A673 (cell line): ENCODE measurements at places on chromosomes 11 and 22. TPM values are rescaled to one million over a fixed set of nuclear protein-coding genes. Genes with fewer than 3 reads are reported as not detected.

Gene MS4A8
- 1.4 and 1.5 TPM in 2 replicates for total RNA-seq

DNA sequence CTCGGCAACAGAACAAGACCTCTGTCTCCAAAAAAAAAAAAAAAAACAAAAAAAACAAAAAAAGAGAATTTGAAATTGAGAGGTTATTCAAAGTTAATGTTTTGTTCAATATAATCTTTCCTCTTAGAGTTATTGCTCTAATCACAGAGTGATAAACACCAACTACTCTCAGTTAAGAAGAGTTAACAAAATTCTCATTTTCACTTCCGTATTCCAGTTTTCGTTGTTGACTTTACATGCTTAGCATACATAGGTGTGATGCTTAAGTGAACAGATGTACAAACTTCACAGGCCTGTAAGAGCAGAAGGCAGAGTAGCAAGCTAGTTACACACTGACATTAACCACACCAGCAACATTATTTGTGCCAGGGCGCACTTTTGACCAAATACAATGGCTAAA, 12.3 kb downstream of the EIF4ENIF1 start:
- no peak for DNase-seq

DNA sequence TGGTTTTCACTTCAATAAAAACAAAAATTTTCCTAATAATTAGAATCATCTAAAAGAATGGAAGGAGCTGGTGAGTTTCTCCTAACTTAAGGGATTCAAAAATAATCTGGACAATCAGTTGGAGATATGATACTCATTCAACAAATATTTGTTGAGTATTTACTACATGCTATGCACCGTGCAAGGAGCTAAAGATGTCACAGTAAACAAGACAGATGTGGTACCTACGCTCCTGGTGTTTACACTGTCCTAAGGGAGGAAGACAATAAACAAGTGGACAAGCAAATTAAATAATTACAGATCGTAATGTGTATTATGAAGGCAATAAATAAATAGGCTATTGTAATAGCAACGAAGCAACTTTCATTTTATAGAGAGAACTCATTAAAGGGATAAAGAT, 9.9 kb upstream of the SPON1 start:
- DNase-seq, result no peak

GRCh38 chr11:34255101-34255500, 102.7 kb downstream of the ABTB2 start:
- DNase-seq, result no peak

Gene NUP98
- total RNA-seq, result 74.8 and 82.4 TPM in 2 replicates

Gene TRMT112
- total RNA-seq, result 254 and 270 TPM in 2 replicates

DNA sequence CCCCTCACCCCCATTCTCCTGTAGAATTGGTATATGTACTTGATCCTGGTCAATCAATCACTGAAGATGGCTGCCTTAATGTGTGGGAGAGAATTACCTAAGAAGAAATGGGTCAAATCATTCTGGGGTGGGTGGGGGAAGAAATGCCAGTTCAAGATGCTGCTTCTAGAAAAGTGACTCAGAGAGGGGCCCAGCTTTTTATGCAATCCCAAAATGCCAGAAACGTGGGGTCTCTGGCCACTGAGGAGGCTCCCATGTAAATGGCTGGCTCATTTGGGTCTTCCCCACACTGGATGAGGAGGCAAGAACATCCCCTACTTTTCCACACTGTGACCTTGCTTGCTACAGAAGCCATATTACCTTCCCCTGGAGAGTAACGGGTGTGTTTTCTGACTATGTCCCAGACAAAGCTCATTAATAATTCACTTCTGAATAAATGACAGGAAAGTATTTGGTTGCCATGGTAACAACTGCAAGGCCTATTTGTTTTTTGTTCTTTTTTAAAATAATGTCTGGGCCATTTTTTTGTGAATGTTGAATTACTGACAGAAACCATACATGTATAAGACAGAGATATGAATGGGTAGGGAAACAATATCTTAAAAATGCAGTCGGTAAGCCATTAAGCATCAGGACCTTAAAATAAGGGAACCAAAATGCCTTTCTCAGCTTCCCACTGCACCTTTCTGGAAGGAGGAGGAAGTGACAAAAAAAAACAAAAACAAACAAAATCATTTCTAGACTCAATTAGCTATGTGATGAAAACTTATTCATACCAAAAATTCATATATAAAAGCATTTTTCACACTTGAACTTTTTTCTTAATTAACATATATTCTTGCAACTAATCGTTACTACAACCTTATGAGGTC, 32.0 kb downstream of the SLC1A2 start:
- DNase-seq, result peak; percentile 35

- DNase-seq, result no peak
These were observed 564 bp upstream of the ANO1 start for GRCh38 chr11:70077411-70078094.

DNA sequence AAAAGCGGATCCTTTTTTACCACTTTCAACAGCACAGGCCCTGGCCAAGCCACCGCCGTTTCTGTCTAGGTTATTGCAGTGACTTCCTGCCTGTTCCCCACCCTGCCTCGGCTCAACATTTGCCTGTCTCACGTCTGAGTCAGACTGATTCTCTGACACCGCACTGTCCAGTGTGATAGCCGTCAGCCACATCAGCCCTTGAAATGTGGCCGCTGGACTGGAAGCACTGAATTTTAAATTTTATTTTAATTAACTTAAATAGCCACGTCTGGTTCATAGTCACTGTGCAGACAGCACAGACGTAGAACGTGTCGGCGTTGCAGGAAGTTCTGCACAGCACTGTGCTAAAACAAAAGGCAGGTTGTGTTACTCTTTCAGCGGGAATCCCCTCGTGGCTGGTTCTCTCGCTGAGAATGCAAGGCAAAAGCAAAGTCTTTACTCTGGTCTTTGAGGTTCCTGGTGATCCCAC, 56.3 kb upstream of the ADSL start:
- DNase-seq, result no peak

DNA sequence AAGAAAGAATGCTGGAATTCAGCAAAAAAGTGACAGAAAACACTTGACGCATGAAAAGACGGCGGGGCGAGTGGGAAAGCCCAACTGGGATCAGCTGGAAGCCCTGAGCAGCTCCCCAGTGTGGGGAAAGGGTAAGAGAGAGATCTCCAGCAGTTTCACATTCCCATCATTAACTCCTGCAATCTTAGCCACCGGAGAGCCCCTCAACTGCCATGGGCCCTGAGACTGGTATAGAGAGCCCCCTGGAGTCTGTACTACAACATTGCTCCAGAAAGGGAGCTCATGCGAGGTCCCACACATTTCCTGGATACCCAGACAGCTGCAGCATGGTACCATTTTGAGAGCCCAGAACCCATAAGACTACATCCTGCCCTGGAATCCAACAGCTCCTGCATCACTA, 31.1 kb downstream of the MRGPRX4 start:
- DNase-seq, result peak; percentile 58

- DNase-seq, result no peak
These were observed 32.4 kb upstream of the ARHGAP32 start for GRCh38 chr11:129224538-129224937.

DNA sequence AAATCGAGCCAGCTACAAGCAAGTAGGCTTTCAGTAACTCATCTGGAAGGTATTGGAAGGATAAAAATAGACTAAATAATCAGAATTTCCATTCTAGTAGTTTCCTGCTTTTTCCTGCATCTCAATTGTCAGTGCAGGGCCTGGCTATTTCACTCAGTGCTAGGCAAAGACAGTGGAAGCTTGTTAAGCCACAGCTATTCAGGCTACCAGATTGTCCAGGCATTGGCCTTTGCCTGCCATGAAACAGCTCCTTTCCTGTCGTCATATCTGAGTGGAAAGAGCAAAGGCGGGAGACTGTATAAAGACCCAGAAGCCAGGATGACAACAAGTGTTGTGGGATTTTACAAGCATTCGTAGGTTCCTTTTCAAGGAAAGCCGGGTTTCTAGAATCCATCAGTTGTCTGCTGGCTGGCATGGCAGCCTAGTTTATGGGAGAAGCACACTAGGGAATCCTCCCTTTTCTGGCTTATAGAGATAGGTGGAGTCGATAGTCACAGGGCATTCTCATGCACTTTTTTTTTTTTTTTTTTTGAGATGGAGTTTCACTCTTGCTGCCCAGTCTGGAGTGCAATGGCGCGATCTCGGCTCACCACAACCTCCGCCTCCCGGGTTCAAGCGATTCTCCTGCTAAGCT, 2.0 kb upstream of the TNRC6B start:
- DNase-seq, result no peak

DNA sequence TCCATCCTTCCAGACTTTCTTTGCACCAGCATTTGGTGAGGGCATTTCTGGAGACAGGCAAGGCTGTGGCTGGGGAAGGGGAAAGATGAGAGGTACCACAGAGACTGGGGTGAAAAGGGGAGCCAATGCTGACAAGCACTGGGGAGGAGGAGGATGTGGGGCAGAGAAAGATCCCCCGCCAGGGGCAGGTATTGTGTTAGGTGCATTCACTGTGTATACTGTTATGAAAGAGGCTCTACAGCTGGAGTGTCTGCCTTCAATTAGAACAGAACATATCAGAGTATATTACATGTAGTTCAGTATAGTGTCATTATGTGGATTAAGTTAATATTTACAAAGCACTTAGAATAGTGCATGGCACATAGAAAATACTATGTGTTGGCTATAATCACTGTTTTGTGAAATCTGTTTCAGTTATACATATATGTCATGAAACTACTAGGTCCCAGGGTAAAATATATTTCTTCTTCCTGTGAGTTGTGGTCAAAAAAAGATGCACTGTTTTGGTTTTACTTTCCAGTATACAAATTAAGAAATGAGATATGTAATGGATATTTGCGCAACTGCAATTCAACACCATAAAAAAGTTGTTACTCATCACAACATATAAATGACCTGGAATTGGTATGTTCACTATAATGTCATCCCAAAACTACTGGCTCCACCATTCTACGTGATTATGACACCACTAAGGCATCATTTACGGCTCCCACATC, 8.4 kb downstream of the MSANTD2 start:
- no peak for DNase-seq

DNA sequence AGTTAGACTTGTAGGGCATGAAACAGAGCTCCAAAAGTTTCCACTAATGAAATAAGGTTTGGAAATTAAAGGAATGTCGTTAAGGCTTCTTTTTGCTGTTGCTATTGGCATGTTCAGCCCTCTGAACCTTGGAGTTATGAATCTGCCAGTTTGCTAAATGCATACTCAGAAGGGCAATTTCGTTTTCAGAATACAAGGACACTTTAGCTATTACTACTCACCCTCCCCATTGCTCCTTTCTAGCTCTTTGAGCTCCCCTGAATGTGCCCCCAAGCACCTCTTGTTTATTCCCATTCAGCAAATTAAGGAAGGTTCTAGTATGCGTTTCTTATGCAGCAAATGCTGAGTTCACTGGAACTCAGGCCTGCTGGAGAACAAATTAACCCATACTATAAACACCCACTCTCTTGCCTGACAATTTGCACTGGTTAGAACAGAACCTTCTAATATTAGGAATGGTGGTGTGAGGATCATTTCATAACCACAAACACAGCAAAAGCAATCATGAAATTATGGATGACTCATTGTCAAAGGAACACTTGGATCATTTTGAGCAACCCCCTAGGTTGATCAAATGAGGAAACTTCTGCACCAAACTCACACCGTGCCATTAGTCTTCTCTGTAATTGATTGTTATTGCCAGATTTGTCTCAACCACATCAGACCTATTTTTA, 26.2 kb upstream of the LIN7C start:
- DNase-seq, result no peak

Gene UPK3A
- not detected in 2 replicates for total RNA-seq
